Astrocyte (in vitro differentiated cells and primary cell): ENCODE measurements at places on chromosomes 4 and X. TPM values are rescaled to one million over a fixed set of nuclear protein-coding genes. Genes with fewer than 3 reads are reported as not detected.

- no peak for DNase-seq
These were observed 455.4 kb downstream of the PCDH18 start for GRCh38 chr4:137076908-137077307.

DNA sequence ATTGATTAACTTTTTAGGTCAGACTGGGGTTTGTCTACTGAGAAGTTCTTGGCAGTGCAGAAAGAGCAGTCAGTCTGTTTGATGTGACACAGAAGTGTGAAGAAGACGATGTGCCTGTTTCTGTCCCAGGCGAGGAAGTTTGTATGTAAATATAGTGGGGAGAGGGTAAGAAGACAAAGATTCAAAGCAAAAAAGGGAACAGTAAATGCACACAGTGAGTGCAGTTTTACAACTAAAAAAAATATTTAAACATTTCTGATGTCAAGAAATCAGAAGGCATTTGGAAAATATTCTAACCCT lies 264.9 kb downstream of the RAPGEF2 start:
- no peak for DNase-seq

GRCh38 chr4:73315091-73315490 lies 56.5 kb upstream of the ANKRD17 start:
- DNase-seq: peak; percentile 56

GRCh38 chr4:15601862-15602261 lies 53.3 kb downstream of the FBXL5 start:
- DNase-seq: no peak

DNA sequence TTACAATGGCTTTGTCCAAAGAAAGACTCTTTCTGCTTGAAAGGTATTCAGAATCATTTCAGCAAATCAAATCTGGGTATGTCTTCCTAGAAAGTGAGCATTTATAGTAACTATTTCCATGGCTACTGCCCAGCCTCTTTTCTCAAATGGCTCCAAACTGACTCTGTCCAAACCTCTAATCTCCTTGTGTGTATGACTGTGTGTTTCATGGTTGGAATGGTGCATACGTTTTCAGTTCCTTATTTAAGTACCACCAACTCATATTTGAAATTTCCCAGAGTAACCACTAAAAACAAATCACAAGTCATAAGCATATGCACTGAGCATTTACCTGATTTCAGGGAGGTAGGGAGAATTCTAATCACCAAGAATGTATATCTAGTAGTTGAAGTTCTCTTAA lies 106.0 kb downstream of the TMEM144 start:
- peak; percentile 60 for DNase-seq

GRCh38 chr4:85672116-85672515 lies 197.2 kb downstream of the ARHGAP24 start:
- no peak for DNase-seq

GRCh38 chrX:70505451-70505841 lies 60.8 kb downstream of the DLG3 start:
- DNase-seq: no peak

GRCh38 chr4:80515496-80515895 lies 180.0 kb downstream of the CFAP299 start:
- DNase-seq: no peak

DNA sequence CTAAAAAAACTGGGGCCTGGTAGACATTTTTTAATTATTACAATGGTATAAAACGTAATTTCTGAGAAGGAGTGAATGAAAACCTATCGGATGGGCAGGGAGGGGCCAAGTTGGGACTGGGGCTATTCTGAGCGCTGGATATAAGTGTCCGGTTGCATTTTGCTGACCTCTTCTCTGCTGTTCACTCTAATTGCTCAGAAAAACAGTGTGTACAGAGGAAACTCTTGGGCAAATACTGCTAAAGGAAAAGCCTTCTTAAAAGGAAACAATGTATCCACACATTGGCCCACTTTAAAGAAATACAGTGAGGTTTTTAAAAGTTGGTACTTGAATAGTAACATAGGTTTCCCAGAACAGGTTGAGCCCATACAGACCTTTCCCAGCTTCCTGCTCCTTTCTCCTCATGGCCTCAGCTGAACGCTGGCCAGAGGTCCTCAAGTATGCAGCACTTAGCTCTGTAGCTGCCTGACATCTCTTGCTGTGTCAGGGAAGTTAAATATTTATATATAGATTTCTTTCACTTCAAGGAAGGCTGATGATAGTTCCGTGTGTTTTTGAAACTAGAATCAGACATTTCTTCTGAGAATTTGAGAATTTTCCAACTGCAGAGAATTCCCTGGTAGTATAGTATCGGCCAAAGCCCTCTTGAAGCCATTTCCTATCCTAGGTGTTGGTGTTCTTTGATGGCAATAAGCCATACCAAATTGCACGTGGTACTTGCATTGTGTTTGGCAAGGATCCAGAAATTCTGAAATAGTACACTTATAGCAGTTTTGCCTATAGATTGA lies 97.1 kb upstream of the SLC4A4 start:
- no peak for DNase-seq

- no peak for DNase-seq
These were observed 186.9 kb upstream of the HS3ST1 start for GRCh38 chr4:11615601-11616000.

GRCh38 chr4:76564123-76564915 lies 129.3 kb downstream of the SHROOM3 start:
- peak; percentile 83 for DNase-seq

LDB2 gene
- total RNA-seq: 4.9 and 9.4 TPM in 2 replicates

AMTN gene
- not detected in 2 replicates for total RNA-seq

CT47B1 gene
- not detected in 2 replicates for total RNA-seq

HMX1 gene
- total RNA-seq: 0.25 TPM in 1 of 2 replicates, not detected in the other
